ENCODE measurements at places on chromosomes 7 and 10. TPM values are rescaled to one million over a fixed set of nuclear protein-coding genes. Genes with fewer than 3 reads are reported as not detected.

GRCh38 chr10:22712956-22713852 lies 1.2 kb downstream of the PIP4K2A start:
- no peak for DNase-seq

DNA sequence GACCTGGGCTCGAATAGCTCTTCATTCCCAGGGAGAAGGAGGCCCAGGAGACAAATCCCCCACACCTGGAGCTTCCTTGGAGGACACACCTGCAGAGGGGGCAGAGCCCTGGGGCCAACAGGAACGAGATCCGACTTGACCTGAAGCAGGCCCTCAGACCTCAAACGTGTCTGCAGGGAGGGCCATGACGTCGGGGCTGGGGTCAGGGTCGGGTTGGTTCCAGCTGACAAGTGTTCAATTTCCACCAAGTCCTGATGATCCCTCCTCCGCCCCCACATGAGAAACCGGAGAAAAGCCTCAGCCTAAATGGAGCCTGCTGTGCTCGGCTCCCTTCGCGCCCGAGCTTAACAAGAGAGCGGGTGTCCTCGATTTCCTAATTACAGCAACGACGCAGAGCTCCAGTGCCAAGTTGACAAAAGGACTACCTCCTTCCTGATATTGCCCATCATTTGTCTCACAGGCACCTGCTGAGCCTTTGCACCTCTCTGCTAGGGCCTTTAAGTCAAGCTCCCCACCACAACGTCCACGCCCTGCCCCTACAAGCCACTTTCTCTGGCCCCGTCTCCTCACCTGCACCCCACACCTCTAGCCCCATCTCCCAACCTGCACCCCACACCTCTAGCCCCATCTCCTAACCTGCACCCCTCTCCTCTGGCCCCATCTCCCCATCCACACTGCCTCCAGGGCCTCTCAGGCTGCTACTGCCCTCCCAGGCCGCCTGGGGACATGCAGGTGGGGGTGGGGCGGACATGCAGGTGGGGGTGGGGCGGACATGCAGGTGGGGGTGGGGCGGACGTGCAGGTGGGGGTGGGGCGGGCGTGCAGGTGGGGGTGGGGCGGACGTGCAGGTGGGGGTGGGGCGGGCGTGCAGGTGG lies 519.4 kb downstream of the GLRX3 start:
- DNase-seq: no peak

DNA sequence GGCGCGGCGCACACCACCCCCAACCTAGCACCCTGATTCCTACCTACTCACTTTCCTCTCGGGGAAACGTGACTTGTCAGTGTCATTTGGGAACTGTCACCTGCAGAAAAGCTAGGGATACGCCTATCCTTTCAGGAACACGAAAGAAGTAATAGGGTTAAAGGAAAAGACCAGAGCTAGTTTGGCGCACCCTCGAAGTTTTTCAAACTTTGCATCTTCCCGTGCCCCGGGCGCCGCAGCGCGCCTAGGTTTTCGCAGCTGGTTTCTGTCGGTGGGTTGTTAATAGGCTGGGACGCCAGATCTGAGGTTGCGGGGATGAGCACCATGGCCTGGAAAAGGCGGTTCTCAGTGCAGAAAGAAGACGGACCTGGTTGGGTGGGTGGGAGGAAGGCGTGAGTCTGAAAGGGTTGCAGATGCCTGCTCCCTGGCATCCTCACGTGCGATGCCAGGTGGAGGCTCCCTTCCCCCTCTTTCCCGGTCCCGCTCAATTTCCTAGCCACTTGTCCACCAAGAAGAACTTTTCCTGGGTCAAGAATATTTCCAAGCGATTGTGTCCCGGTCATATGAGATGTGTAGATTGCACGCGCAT lies 568 bp upstream of the MEOX2 start:
- no peak for DNase-seq

GRCh38 chr10:6211341-6211670 lies 8.6 kb downstream of the PFKFB3 start:
- DNase-seq: no peak

SMURF1 gene
- total RNA-seq: 19.7 TPM

MSS51 gene
- total RNA-seq: 0.60 TPM

DNA sequence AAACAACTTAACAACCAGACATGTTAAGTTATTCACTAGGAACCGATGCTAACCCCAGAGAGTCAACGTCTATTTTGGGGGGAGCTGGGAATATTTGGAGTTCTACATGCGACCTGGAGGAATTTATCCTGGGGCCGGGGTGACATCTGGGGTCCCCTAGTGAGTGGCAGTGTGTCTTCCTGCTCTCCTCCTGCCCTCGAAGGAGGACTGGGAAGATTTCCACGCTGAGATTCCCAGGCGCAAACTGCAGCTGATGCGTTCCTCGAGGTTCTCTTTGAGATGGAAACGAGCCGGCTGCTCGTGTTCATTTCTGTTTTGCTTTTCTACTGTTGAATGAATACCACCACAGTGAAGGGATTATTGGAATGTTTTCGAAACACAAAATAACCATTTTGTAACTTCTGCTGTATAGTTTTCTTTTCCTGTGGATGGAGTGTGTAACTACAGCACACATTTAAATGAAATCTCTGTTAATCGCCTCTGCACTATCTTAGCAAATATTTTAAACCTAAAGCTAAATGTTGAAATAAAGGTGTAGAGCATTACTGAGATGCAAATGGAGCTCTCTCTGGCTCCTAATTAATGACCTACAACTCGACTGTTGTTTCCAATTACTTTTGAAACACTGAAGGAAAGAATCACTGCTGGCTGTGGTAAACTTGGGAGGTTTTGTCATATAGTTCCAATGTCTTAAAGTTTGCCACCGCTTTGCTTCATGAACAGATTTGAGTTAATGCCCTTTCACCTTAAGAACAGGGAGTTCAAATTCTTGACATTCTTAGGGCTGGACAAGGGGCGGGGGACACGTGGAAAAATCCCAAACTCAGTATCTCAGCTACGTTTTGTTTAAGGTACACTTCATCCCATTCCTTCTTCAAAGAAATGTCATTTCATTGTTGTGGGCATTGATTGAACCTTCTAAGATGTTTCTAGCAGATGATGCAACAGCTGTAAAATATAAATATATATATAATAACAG lies 21.1 kb downstream of the GATA3 start:
- DNase-seq: no peak

- DNase-seq: no peak
These were observed 67.9 kb upstream of the HECW1 start for GRCh38 chr7:43044511-43044910.

DNA sequence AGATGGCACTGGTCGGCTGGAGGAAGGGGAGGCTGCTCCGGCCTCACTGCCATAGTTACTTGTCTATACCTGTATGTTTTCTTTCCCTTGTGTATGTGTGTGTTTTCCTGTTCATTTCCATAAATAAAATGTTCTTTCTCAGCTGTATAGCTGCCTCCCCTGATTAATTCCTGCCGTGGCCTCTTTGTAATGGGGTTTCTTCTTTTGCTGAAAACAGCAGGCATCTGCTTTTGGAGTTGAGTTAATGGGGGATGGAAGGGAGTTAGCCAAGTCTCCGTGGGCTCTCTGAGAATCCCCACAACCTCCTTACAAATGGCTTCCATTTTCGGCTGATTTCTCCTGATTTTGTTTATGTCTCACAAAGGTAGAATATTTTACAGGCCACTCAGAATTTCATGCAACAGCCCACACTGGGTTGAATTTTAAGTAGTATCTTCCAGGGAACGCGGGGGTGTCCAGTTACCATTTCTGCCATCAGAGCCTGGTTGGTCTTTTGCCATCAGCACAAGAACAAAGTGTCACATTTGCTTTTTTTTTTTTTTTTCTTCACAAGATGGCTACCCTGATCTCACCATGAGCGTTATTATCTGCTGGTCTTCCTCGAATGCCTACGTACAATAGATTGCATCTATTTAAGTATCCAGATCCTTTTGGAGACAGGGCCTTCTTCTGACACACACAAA lies 88.1 kb upstream of the NRP1 start:
- no peak for DNase-seq

TUBAL3 gene
- total RNA-seq: not detected

NPSR1 gene
- total RNA-seq: not detected

- no peak for DNase-seq
These were observed 131.3 kb upstream of the ASAH2 start for GRCh38 chr10:50382576-50383023.

SEMA4G gene
- total RNA-seq: not detected

GRCh38 chr10:43417950-43418768 lies 9.2 kb upstream of the HNRNPF start:
- no peak for DNase-seq

GRCh38 chr10:58886406-58886805 lies 290.0 kb upstream of the PHYHIPL start:
- DNase-seq: no peak

Data from A172 (cell line).